Astrocyte of the spinal cord (primary cell): ENCODE measurements at places on chromosomes 16 and 17.

- no peak for DNase-seq
Observed at GRCh38 chr16:17230932-17231581, 239.7 kb downstream of the XYLT1 start.

- no peak for DNase-seq
Observed at GRCh38 chr16:74474416-74474815, 53.1 kb upstream of the CLEC18B start.

- DNase-seq: no peak
Observed at GRCh38 chr16:78513838-78514237, 414.4 kb downstream of the WWOX start.

- no peak for DNase-seq
Observed at GRCh38 chr17:35460354-35460851, 11.8 kb upstream of the SLFN13 start.

- no peak for DNase-seq
Observed at GRCh38 chr17:4492721-4493561, 5.7 kb upstream of the SPNS2 start.

- DNase-seq: no peak
Observed at GRCh38 chr17:80461528-80462160, 14.8 kb downstream of the NPTX1 start.

GRCh38 chr17:78747488-78747887 lies 34.6 kb downstream of the CYTH1 start:
- DNase-seq: no peak

DNA sequence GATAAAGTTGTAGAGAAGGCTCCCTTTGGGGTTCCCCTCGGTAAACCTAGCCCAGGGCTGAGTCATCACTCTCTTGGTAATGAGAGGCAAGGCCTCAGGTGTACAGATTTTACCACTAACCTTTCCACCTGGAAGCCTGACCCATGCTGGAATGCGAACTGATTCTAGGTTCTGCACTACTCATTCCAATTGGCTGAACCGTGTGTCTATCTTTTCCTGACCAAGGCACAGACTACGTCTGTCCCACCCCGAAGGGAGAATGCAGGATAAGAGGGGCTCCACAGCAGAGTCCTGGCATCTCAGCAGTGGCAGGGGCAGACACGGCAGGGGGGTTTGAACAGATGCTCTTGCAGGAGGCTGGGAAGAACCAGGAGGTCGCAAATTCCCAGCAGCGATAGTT lies 65.4 kb upstream of the B4GALNT2 start:
- no peak for DNase-seq

- no peak for DNase-seq
Observed at GRCh38 chr17:56826611-56827414, 6.9 kb downstream of the C17orf67 start.

- DNase-seq: no peak
Observed at GRCh38 chr17:66748578-66748977, 86.3 kb upstream of the CACNG5 start.

DNA sequence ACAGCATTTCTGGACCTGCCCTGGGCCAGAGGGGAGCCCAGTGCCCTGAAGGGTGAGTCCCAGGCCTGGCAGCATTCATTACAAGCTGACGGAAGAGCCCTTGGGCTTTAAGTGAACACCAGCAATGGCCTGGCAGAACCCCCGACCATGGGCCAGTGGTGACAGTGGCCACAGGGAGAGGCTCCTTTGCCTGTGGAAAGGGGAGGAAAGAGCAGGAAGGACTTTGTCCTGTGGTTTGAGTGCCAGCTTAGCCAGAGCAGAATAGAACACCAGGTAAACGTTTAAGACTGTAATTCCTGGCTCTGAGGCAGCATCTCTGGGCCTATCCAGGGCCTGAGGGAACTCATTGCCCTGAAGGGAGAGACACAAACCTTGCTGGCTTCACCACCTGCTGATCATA lies 34.3 kb upstream of the ATP2C2 start:
- no peak for DNase-seq

GRCh38 chr17:81868674-81869220 lies 2.4 kb downstream of the ARHGDIA start:
- DNase-seq: peak; percentile 82

DNA sequence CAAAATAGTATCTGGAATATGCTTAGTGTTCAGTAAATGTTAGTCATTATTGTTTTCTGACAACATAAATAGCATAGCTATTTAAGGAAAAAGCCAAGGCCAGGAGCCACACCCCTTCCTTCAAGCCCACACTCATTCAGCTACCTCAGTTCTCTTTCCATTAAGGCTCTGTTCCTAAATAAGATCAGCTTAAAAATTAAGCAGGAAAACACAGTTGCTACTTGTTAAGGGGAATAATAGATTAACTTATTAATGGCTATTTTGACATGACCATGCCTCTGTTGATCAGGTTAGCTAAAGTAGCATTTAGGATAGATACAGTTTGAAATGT lies 158.1 kb downstream of the CHD9 start:
- DNase-seq: no peak
